ENCODE measurements at places on chromosomes 3 and 15.

- no peak for DNase-seq
Measured at GRCh38 chr3:63966871-63967270, 54.7 kb upstream of the SCAANT1 start.

GRCh38 chr15:92492551-92493115, 99.0 kb downstream of the ST8SIA2 start:
- DNase-seq: no peak

- peak; percentile 48 for DNase-seq
Measured at GRCh38 chr15:79769069-79769481, 127.7 kb downstream of the MTHFS start.

DNA sequence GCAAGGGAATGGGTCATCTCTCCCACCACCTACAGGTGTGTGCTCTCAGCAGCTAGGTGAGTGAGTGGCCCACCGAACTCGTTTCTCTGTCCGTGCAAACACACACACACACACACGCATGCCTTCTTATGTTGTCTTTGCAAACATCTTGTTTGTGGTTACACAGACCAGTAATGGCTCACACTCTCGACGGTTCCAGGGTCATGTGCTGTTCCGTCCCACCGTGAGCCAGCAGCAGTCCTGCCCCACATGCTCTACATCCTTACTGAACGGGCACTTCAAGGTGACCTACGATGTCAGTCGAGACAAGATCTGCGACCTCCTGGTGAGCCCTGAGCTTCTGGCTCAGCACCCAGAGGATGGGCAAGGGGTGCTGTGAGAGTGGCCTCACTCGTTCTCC, 4.3 kb downstream of the ITIH1 start:
- DNase-seq: no peak

DNA sequence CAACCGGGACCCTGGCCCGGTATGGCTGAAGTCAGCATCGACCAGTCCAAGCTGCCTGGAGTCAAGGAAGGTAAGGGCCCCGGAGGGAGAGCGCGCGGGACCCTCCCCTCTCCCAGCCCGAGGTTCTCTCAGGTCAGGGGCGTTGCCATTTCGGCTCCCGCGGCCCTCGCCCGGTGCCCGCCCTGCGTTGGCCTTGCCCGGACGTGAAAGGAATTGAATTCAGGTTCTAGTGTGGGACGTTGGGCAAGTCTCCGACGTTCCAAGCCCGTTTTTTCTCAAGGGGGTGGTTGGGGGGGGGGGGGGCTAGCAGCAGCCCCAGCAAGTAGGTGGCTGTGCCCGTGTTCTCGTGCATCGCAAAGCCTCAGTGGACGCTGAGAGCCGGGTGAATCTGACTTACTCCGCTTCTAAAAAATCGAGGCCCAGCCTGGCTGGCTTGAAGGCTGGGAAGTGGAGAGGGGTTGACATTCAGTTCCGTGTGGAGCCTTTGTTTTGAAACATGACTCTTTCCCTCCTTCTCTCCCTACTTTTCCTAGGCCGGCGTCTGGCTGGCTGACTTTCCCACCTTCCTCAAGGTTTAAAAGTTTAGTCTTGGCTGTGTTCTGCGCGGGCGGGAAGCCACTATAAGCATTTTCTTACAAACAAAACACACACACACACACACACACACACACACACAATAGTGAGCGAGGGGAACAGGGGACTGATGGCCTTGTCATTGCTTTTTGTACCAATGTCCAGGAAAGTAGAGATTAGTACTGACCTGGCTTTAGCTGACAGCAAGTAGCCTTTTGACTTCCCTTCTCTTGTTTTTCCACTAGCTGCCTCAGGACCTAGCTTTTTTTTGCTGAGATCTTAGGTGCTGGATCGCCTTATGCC, at the start of gene UTS2B:
Gene UTS2B, minus strand, starts transcription at position 873 of the 876 bp plus-strand sequence. CDS start 48,337 bp downstream, outside the sequence.
- no peak for DNase-seq

- DNase-seq: peak; percentile 82
Measured at GRCh38 chr3:27666708-27667107, 55.4 kb downstream of the EOMES start.

- DNase-seq: no peak
Measured at GRCh38 chr3:59831394-59831793, 781.6 kb upstream of the CFAP20DC start.

DNA sequence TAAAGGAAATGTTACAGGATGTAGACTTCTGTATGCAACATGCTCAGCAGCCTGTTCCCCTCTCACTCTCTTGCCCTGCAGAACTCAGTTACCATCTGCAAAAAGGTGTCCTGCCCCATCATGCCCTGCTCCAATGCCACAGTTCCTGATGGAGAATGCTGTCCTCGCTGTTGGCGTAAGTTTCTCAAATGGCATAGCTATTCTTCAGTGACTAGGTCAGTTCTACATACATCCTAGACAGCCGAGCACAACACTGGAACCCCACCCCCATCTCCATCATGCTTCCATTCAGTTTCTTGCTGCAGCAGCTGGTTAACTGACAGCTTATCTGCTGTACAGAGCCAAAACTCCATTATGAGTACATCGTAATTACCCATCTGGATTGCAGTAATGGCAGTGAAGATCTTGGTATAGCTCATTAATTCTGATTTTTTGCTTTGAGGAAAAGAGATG, 4.5 kb downstream of the THBS1 start:
- no peak for DNase-seq

GRCh38 chr15:33201491-33202231, 7.1 kb upstream of the FMN1 start:
- peak; percentile 33 for DNase-seq

DNA sequence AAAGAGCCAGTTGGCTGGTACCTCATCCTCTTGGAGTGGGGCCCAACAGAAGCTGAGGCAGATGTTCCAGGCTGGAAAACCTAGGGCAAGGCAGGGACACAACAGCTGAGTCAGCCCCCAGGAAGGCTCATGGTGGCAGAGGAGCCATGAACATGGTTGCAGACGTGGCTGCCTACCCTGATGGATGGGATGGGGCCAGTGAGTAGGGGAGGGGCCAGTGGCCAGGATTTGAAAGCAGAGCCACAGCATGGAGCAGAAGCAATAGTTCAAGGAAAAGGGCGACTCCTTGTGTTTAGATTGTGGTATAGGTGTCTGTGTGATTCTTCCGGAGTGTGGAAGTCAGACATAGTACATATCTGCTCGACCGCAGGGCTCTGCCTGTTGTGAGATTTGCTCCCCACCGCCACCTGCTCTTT, 24.2 kb downstream of the PXYLP1 start:
- DNase-seq: peak; percentile 36

GRCh38 chr3:108100906-108101660, 10.3 kb upstream of the CD47 start:
- DNase-seq: peak; percentile 42

DNA sequence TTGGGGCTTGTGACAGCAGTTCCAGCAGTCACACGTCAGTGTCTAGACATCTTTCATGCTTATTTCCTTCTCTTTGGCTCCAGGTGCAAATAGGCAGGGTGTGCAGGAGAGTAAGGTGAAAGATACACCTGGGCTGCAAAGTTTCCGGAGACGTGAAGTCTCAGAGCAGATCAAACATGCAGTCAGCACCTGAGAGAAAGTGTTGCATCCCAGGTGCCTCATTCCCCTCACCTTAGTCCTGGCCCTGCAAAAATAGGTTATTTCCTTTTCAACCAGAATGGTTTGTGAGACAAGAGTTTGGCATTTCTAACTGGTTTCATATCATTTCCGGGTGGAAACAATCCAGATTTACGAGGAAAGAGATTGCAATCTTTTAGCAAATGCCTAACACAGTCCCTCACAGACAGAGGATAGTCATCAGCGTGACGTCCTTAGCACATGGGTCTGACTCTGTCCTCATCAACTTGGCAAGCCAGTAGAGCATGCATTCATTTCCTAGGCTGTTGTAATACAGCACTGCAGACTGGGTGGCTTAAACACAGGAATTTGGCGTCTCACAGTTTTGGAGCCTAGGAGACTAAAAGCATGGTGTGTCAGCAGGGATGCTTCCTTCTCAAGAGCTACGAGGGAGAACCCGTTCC, 58.2 kb upstream of the ARRDC4 start:
- no peak for DNase-seq

DNA sequence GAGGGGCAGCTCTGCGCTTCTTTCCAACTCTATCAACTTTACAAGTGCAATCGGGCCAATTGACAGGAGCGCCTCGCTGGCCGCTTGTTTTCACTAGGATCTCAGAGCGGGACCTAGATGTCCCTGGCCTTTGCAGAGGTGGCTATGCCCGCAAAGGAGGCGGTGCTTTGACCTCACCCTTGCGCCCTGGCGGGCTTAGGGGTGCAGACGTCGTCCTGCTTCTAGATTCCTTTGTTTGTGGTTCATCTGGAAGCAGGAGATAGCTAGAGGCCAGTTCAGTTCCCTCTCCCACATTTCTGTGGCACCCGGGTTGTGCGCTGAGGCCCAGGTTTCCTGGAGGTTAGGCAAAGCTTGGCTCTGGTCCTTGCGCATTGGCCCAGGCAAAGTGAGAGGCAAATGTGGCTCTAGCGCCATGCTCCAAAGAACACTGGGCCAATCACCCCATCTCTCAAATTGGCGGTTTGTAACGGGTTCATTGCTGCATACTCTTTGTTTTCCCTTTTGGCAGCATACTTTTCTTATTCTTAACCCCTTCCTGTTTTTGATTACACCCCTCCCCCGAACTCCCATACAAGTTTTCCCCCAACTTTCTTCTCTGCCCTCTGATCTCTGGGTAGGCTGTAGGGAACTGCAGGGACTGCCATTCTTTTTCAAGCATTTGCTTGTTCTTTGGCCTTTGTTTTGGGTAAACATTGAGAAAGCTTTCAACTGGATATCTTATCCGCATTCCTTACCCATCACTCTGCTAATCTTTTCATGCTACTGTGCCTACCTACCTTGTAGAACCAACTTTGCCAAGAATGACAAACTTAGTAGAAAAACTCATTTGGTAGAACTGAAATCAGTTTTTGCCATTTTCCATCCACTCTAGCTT, 1.4 kb downstream of the PPM1L start:
- peak; percentile 31 for DNase-seq

- no peak for DNase-seq
Measured at GRCh38 chr3:184004476-184004875, 13.2 kb downstream of the ABCC5 start.

GRCh38 chr15:36831125-36831903, 251.9 kb downstream of the CDIN1 start:
- DNase-seq: no peak

- DNase-seq: no peak
Measured at GRCh38 chr3:137103739-137104138, 146.0 kb downstream of the IL20RB start.

DNA sequence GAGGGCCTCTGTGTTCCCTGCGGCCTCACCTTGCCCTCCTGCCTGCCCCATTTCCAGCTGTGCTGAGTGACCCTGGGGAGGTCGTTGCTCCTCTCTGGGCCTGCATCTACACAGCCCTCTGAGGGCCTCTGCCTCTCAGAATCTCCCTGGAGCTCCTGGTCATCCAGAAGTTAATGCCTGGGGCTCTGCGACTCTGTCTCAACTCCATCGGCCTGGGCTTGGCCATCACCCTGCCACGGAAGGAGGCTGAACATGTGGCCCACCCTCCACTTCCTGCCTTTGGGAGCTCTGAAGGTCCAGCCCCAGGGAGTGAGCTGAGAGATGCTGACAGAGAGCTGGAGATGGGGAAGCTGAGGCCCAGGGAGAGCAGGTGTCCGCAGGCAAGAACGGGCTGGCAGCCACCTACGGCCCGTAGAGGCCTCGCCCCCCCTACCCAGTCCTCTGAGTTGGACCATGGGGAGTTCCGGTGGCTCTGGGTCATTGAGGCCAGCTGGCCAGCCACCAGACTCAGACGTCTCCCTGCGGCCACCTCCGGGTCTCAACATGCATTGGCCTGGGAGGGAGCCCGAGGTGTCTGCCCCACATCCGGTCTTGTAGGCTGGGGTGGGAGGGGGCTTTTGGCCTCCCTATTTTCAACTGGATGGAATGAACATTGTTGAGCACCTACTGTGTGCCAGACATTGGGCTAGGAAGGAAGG, 34.2 kb downstream of the GRIP2 start:
- DNase-seq: no peak

- DNase-seq: no peak
Measured at GRCh38 chr3:147705651-147706051, 296.5 kb downstream of the ZIC1 start.

DNA sequence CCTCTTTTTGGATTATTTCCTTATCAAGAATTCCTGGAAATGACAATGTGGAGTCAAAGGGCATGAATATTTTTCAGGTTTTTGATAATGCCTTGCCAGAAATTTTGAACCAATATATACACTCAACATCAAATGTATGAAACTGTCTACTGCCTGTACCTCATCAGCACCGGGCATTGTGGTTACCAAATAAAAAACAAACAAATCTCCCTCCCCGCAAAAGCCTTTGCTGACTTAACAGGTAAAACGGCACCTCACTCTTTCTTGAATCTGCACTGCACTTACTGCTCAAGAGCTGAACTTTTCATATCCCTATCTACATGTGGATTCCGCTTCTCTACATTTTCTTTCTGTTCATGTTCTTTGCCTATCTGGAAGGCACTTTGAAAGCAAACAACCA, 134.5 kb upstream of the PRICKLE2 start:
- no peak for DNase-seq

GRCh38 chr15:82047453-82048400, 1.9 kb upstream of the MEX3B start:
- DNase-seq: no peak

DNA sequence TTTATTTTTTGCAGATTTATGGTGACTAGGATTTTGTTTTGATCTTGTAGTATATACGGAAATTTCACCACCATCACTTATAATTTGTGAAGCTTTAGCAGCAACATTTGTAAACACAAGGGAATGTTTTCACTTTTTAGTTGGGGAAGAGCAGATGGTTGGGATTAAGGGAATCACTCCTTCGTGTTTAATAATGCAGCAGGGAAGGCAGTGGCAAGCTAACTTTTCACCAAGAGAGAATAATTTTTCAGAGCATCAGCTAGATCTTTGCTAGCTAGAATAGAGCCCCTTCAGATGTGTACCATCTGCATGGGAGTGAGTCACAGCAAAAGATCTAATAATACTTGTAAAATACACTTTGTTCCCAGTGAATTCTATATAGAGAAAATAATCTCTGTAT, 632.7 kb downstream of the CADM2 start:
- DNase-seq: no peak

- no peak for DNase-seq
Measured at GRCh38 chr15:48389691-48390143, 58.5 kb downstream of the DUT start.

DNA sequence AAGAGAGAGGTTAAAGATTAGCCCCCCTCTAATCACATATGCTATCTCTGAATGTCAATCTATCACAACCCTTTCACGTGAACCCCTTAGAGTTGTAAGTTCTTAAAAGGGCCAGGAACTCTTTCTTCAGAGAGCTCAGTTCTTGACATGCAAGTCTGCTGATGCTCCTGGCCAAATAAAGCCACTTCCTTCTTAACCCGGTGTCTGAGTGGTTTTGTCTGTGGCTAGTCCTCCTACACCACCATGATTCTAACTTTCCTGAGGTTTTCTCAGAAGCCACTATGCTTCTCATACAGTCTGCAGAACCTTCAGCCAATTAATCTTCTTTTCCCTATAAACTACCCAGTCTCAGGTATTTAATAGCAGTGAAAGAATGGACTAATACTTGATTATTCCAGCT, 231.1 kb upstream of the CNTN6 start:
- peak; percentile 25 for DNase-seq

DNA sequence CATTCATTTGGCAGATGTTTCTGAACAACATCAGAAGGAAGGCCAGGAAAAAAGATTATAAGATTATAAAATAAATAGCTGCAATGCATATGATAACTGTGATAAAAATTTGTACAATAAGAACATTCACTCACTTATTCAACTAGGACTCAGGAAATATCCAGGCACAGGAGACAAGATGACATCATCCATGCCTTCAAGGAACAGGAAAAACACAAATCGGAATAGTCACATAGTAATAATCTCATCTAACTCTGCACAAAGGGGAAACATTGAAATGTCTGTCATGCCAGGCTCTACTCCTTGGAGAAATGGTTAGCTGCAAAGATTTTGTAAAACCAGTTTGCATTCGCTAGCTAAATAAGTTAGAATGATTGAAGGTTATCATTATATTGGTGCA, 233.5 kb upstream of the AGTR1 start:
- no peak for DNase-seq

Data from OCI-M1 (cell line).